ENCODE measurements at places on chromosomes 3 and 15.

DNA sequence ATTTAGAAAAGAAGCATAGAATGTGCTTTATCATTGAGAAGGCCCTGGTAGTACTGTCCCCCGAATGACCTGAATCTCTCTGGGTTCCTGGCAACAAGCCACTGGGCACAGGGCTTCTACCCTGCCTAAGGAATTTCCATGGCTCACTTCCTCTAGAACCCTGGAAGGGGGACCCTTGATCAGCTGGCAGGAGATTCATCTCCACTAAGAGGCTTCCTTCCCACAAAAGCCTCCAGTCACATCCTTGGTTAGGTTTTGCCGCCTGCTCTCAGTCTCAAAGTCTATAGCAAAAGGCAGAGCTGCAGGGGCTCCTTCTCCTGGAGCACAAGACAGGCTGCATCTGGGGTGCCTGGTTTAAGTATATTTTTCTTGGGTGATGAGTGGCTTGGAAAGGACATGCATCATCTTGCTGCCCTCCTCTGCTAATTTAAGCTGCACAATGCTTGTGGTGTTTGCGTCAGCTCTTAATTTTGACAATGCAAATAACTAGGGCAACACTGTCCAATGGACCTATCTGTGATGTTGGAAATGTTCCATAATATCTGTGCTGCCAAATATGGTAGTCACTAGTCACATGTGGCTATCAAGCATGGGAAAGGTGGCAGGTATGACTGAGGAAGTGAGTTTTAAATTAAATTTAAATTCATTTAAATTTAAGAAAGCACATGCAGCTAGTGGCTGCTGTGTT lies 33.4 kb upstream of the RARRES1 start:
- no peak for DNase-seq

DNA sequence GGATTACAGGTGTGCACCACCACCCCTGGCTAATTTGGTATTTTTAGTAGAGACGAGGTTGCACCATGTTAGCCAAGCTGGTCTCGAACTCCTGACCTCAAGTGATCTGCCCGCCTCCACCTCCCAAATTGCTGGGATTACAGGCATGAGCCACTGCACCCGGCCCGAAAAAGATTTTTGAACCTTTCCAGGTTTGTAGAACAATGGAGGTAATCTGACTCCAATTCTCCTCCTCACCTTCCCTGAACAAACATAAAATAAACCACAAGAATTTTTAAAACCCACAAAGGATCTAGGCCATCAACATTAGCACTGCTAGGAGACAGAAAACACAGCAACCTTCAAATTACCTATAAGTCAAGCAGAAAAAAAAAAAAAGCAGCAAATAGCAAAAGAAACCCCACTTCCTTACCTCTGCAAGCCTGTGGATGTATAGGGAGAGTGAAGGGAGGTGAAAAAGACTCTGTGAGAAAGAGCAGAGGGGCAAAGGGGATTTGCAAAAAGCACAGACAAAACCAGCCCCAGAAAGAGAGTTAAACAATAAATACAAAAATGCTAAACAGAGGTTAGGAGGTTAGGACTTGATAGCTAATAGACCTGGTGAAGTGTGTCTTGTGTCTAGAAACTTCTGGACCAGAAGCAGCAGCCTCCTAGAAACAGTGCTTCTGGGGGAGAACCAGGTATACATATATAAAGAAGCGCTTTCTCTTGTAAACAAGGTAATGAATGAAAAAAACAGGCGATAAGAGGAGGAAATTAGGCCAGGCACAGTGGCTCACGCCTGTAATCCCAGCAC lies 32.1 kb downstream of the TFDP2 start:
- no peak for DNase-seq

- DNase-seq = no peak
Observed at GRCh38 chr3:175484666-175485065, 625.5 kb downstream of the NAALADL2 start.

- DNase-seq = no peak
Observed at GRCh38 chr15:80441714-80442113, 37.5 kb downstream of the ARNT2 start.

DNA sequence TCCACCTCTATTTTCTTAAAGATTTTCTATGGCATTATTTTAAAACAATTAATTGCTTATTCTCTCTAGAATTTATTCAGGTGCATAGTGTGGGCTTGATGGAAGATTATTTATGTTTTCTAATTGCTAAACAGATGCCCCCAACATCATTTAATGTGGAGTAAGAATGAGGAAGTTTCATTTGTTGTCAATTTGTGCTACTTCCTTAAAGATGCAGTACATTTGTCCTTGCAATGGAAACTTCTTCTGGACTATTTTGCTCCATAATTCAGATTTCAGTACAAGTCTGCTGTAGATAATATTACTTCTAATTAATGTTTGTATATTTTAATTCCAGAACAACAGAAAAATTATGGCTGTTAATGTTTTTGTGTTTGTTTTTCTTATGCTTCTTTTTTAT lies 104.8 kb downstream of the TGFBR2 start:
- no peak for DNase-seq

DNA sequence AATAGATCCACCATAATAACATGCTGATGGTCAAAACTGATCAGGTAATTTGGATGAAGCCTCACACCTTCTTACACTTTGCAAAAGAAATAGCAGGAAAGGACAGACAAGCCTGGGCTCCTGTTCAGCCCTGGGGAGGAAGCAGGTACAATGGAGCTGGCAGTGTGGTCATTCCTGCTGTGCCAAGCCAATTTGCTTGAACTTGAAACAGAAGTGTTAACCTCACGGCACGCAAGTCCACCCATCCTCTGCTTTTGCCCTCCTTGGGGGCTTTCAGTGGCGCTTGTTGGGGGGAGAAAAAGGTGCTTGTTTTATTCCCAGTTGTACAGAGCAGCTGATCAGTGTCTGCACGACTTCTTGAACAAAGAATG lies 36.8 kb upstream of the RFTN1 start:
- no peak for DNase-seq

GRCh38 chr3:124078953-124079911 lies 87.3 kb upstream of the ROPN1 start:
- DNase-seq = no peak

- DNase-seq = no peak
Observed at GRCh38 chr3:8765528-8765927, 3.9 kb downstream of the OXTR start.

GRCh38 chr3:10557781-10558373 lies 52.5 kb upstream of the ATP2B2 start:
- no peak for DNase-seq

- no peak for DNase-seq
Observed at GRCh38 chr15:99167640-99168039, 62.8 kb downstream of the SYNM start.

DNA sequence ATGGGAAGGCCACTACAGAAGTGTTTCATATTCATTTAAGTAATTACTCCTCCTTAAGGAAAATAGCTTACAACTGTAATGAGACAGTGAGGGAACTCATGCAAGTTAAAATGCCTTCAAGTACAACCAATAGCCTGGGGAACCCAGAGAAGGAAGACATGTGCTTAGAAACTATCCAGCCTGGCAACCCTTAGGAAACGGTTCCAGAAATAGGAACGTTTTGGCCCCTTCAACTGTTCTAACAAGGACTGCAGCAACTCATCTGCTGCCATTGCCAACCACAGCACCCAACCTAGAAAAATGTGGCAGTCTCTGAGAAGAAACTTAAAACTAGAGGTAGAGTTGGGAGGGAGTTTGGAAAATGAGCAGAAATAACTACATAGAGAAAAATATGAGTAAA lies 147.5 kb upstream of the STRIT1 start:
- no peak for DNase-seq

DNA sequence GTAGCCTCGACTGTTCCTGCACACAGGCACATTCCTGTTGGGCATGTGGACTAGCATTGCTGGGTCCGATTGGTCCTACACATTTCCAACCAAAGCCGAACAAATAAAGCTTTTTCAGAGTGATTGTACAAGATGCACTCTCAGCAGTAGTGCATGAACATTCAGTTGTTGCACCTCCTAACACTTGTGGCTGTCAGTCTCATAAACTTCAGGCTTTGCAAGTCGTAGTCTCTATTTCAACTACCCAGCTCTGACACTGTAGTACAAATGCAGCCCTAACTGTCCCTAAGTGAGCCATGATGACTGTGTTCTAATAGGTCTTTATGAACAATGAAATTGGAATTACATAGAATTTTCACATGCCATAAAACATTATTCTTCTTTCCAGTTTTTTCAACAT lies 281.7 kb upstream of the ATP10A start:
- DNase-seq = no peak

DNA sequence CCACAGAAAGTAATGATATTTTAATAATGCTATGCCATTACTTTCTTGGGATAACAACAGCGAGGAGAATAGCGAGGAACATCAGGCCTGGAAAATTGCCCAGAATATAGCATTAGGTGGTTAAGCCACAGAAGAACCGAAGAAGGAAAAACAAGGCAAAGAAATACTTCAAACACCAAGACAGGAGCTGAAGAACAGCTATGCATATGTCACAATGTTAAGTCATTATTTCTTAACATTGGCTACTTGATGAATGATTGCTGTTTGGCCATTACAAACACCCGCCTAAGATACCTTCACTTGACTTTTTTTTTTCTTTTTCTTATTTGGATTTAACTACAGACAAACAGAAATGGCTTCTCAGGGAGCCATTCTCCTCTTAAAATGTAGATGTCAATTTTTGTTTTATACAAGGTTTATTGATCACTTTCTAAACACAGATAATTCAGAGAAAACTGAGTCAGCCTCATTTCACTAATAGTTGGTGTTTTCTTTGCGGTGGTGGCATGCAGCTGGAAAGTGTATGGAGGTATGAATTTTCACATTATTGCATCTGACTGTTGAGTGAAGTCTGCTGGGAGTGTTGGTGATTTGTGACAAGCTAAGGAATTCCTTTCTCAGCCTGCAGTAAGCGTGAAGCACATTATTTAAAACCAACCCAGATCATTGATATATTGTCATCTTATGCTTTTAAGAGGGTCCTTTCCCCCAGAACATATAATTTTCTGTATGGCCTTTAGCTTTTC lies 705.7 kb upstream of the NR2F2 start:
- no peak for DNase-seq

DNA sequence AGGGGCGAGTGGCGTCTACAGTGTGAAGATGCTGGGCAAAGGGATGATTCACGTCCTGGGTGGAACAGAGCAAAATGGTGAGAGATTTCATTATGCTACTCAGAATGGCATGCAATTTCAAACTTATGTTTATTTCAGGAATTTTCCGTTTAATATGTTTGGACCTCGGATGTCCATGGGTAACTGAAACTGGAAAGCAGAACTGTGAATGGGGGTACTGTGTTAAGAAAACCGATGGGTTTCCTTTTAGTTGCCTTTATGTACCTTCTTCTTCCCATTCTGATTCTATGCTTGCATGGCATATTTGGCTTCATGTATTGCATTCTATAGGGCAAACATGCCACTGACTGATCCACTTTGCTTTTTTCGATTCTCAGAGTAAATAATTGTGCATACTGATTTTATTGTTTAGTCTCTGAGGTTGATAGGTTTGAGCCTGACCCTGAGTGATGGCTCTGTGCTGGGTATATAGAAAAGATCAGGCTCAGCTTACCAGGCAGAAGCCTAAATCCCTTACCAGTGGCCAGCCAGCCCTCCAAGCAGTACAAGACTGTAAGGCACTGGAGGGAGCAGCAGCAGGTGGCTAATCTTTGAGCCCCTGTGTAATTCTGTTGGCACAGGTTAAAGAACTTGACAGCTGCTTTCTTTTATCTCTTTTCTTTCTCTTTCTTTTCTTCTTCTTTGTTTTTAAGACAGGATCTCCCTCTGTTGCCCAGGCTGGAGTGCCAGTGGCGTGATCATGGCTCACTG lies 4.5 kb downstream of the QTRT2 start:
- DNase-seq = no peak

- DNase-seq = no peak
Observed at GRCh38 chr3:119796785-119797184, 14.9 kb downstream of the NR1I2 start.

DNA sequence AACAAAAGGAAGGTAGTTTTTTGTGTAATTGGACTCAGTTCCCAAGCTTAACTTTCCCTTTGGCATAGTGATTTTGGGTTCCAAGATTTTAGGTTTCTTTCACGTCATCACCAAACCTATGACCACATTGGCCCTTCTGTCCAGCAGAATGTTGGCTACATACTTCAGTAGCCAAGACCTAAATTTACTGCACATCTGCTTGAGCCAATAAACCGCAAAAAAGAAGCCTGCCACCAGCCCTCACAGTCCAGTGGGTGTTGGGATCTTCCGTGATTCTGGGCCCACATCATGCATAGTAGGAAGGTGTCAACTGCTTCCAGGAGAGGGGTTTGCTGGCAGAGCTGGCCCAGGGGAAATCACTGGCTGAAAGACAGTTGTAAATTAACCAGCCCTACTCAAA lies 57.6 kb upstream of the LIPC start:
- no peak for DNase-seq

DNA sequence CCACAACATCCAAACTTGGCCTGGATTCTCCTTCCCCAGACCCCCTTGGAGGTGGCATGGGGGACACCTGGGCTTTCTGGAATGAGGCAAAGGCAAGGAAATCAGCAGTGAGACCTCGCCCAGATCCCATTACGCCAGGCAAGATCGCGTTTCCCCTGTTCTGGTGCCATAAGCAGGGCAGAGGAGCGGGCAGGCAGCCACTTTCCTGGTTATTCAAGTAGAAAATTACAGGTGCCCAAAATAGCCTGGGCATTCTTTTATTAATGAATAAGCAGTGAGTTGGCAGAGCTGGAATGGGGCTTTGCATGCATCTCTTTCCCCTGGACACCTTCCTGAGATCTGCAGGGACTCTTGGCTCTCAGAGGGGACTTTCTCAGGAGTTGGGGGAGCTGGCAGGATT lies 31.5 kb upstream of the FAM107A start:
- DNase-seq = no peak

DNA sequence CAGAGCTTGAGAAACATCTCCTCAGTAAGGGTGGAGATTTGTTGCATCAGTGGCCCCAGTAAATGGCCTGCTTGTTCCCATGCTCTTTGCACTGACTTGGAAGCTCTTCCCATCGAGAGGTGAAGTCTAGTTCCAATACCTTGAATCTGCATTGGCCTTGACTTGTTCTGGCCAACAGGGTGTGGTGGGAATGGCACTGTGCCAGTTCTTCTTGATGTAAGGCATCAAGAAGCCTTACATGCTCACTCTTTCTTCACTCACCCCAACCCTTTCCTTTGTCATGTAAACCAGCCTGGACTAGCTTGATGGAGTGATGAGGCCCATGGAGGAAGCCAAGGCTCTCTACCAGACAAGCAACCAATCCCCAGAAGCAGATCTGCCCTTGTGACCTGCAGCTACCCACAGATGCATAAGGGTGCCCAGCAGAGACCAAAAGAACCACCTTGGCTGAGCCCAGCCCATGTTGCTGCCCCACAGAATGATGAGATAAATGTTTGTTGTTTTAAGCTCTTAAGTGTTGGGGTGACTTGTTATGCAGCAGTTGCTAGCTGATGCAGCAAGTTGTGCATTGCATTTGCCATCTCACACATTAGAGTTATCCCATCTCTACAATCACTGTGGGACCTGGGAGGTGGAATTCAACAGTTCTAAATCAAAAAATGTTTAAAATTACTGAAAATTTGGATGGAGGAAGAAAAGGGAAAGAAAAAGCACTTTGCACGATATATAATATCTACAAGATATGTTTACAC lies 11.1 kb upstream of the MGLL start:
- DNase-seq = no peak

- DNase-seq = no peak
Observed at GRCh38 chr15:37813306-37813705, 121.1 kb upstream of the TMCO5A start.

GRCh38 chr15:25780479-25781255 lies 82.5 kb downstream of the ATP10A start:
- no peak for DNase-seq

- DNase-seq = no peak
Observed at GRCh38 chr15:100941536-100941935, 22.4 kb downstream of the LRRK1 start.

GRCh38 chr15:48602358-48603122 lies 43.0 kb downstream of the FBN1 start:
- no peak for DNase-seq

- no peak for DNase-seq
Observed at GRCh38 chr3:184184546-184185230, 1.3 kb upstream of the ABCF3 start.
